ENCODE measurements at places on chromosomes 2 and 18.

- no peak for DNase-seq
These were observed 42.0 kb upstream of the EDAR start for GRCh38 chr2:109030870-109031475.

DNA sequence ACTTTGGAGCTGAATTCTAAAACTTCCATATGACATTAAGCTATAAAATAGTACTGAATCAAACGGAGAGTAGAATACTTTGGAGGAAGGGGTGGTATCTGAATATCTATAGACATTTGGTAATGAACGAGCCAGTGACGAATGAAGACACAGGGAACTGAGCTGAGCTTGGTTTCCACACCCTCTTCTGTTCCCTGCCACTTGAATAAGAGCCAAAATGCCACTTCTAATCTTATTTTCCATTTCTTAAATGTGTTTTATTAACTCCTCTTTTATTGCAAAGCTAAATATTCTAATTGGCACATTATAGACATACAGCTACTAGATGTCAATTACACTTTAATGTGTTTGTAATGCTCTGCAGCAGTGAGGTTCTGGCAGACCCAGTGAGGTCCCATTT lies 76.1 kb downstream of the AFF3 start:
- no peak for DNase-seq

GRCh38 chr18:49859021-49859359 lies 45.7 kb upstream of the ACAA2 start:
- DNase-seq, result no peak

- no peak for DNase-seq
These were observed 64.0 kb downstream of the SPIRE1 start for GRCh38 chr18:12593866-12594265.

DNA sequence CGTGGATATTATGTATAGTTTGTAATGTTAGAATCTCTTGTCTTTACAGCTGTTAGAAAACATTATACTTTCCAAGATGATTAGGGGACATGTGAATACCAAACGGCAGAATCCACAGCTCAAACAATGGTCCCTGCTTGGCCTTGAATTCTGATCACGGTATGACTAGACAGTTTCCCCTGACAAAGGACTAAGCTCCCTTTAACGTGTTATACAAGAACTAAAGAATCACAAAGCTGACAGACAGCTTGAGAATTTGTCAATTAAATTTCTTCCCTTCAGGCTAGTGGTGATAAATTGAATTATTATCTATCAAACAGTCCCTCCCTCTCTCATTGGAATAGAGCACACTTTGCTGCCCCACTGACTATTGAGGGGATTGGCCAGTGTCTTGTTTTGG lies 359.2 kb upstream of the ID2 start:
- DNase-seq, result no peak

- DNase-seq, result no peak
These were observed 49.1 kb downstream of the ADI1 start for GRCh38 chr2:3470166-3470651.

DNA sequence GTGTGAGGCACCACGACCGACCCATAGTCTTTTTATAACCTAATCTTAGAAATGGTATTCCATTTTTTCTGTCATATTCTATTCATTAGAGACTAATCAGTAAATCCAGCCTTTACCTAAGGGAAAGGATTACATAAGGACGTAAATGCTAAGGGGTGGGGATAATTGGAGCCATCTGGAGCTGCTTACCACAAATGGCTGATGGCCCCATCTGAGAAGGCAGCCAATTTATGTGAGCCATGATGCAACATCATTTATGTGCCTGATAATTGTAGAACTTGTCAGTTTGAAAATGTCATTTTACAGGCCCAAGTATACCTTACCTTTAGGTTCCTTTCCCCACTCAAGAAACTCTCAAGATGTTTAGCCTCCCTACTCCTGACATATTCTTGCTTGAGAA lies 44.0 kb downstream of the ARHGEF33 start:
- no peak for DNase-seq

DNA sequence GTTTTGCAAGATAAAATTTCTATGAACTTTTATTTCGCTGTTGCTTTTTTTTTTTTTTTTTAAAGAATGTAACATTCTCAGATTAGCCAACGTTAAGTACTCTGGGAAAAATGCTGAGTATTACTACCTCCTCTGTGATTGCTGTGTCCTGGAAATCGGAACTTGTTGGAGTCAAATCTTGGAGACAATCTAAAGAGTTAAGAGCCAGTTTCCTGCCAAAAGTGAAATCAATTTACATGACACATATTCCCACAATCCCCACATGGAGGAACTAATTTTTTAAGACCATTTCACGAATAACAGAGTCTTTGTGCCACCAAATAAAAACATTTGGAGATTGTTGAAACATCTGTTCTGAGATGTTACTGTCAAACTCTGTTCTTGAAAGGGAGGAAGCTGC lies 127.8 kb downstream of the MEP1B start:
- no peak for DNase-seq

DNA sequence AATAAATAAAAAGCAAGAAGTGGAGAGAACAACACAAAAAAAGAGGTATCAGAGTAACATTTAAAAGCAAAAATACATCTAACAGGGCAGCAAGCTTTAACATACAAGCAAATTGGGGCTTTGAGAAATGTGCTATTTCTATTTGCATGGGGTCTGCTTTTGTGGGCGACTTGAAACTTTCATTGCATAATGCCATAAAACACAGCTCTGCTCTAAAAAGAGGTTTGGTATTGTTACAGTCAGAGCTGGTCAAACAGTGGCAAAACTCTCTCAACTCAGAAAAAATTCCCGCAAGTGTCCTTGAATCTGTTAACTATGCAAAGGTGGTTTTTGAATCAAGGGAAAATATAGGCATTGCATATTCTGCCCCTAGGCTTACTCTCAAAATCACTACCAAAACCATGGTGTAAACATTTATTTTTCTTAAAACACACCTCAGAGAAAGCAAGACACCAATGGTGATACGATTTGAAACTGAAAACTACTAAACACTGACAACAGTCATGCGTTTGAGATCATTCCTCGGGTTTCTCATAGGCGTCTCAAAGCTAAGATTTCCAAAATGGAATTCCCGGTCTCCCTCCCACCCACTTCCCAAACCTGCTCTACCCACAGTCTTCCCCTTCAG lies 45.5 kb downstream of the RNF152 start:
- DNase-seq, result no peak

Measured in stimulated activated CD4-positive, alpha-beta T cell treated with anti-CD3 and anti-CD28 coated beads, Interleukin-15, amount 100 ng/mL, for 1 hour (primary cell).